NCI-H1105 (cell line): ENCODE measurements at places on chromosomes 5 and 9.

DNA sequence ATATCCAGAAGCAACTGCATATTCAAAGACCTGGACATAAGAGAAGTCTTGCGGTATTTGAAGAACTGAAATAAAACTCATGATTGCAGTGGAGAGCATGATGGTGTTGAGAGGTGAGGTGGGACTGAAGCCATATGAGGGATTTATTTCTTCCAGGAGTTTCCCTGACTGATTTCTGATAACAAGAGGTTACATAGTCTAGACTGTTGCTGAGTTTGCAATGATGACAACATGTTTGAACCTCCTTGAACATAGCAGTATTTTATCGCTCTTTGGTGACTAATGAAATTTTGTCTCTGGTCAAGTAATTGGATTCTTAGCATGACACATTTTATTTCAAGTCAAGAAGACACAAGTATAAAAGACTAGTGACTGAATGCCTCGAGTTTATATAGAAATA lies 61.8 kb downstream of the ACTBL2 start:
- no peak for DNase-seq

DNA sequence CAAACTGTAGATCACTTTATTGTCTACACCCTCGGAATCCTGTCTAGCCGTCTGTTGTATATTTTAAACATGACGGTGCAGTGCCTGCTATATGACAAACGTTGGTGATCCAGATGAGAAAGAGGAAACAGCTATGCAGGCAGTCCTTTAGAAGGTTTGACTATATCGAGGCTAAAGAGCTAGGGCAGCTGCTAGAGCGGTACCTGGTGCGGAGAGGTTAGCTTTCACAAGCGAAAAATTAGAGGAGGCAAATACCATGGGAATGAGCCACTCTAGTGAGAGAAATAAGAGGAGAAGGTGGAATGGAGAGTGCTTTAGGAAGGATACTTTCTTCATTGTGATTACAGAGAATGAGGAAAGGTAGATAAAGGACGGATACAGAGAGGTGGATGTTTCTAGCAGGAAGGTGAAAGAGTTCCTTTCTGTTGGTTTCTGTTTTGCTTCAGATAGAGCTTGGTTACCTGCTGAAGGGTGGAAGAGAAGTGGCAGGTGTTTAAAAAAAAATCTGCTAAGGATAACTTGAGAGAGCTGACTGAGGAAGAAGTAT lies 959 bp upstream of the FBXL17 start:
- no peak for DNase-seq

- DNase-seq: no peak
Measured at GRCh38 chr5:54186912-54187445, 123.4 kb downstream of the ARL15 start.

GRCh38 chr9:88645172-88645878 lies 110.3 kb downstream of the NXNL2 start:
- no peak for DNase-seq

- no peak for DNase-seq
Measured at GRCh38 chr5:4662756-4663155, 477.4 kb upstream of the ADAMTS16 start.

GRCh38 chr9:4984171-4984620 lies 876 bp upstream of the JAK2 start:
- DNase-seq: no peak
